DMS 273 treated with DMSO at 0.1 percent for 48 hours (cell line): ENCODE measurements at places on chromosomes 6 and 20.

DNA sequence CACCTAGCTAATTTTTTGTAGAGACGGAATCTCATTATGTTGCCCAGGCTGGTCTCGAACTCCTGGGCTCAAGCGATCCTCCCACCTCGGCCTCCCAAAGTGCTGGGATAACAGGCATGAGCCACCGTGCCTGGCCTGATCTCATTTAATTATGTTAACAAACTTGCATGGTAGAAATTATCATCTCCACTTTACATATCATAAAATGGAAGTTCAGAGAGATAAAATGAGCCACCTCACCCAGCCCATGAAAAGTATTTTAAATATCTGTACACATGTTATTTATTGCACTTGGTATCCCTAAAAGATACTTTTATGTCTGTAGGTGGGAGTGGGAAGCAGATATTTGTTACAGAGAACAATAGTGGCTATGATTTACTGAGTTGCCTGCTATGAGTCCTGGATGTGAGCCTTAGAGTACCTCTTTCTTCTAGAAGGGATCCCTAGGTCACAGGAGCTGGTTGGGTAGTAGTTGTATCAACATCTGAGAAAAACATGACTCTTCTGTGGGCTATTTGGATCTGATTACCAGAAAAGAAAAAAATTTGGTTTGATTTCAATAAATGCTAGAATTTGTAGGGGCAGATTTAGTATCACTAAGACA lies 52.4 kb upstream of the EIF2S2 start:
- DNase-seq, result no peak

GRCh38 chr20:50930976-50931305 lies 296 bp downstream of the ADNP start:
- DNase-seq, result no peak

- DNase-seq, result no peak
Measured at GRCh38 chr6:6545616-6546317, 42.8 kb upstream of the LY86 start.

- DNase-seq, result no peak
Measured at GRCh38 chr6:137188855-137189254, 15.4 kb upstream of the IL22RA2 start.

GRCh38 chr6:139175389-139175948 lies 40.6 kb downstream of the HECA start:
- no peak for DNase-seq

- DNase-seq, result no peak
Measured at GRCh38 chr20:16551607-16552006, 21.6 kb downstream of the KIF16B start.

DNA sequence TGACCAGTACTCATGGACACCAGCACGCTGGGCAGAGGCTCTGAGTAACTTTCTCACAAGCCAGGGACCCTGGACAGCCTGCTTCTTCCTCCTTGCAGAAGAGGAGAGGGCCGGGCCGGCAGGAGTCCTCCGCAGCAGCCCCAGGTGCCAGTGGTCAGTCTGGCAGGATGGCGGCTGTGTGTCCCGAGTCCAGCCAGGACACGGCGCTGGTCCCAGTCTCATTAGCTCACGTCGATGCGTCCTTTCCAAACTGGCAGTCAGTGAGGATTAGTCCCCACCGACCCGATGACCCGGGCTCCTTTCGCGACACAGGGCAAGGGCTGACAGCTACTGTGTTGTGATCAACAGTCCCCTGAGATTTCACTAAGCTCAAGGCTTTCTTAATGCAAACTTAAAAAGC lies 267.0 kb downstream of the TAF4 start:
- DNase-seq, result no peak

- no peak for DNase-seq
Measured at GRCh38 chr6:43956478-43956877, 170.8 kb downstream of the MRPL14 start.

GRCh38 chr6:151677404-151677803 lies 130.1 kb upstream of the ESR1 start:
- no peak for DNase-seq

GRCh38 chr6:63764318-63764916 lies 128.8 kb downstream of the PHF3 start:
- DNase-seq, result no peak

GRCh38 chr6:84449220-84449619 lies 221.8 kb upstream of the CEP162 start:
- no peak for DNase-seq

GRCh38 chr6:36662380-36662779 lies 16.1 kb upstream of the CDKN1A start:
- DNase-seq, result no peak
